CD4-positive, alpha-beta T cell treated with Interleukin-10 for 1 hour (primary cell): ENCODE measurements at places on chromosomes 3 and 15.

DNA sequence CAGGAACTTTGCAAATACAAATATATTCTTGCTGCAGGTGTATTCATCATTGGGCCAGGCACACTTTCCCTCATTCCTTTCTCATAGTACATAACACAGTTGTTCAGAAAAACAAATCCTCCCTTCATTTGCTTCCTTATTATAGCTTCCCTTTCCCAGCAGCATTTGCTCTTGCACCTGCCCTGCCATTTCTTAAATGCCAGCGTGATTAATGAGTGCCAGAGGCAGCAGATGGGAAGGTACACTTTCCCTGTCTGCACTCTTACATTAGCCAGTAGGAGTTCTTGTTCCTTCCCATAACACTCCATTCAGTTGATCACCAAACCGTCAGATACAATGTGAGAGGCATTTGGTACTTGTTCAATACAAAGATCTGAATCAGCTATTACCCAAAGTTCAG lies 128.5 kb upstream of the GAP43 start:
- DNase-seq: no peak

GRCh38 chr15:41006479-41006878 lies 53.2 kb downstream of the CHAC1 start:
- DNase-seq: no peak

GRCh38 chr3:149101154-149101553 lies 14.8 kb upstream of the HLTF start:
- no peak for DNase-seq

DNA sequence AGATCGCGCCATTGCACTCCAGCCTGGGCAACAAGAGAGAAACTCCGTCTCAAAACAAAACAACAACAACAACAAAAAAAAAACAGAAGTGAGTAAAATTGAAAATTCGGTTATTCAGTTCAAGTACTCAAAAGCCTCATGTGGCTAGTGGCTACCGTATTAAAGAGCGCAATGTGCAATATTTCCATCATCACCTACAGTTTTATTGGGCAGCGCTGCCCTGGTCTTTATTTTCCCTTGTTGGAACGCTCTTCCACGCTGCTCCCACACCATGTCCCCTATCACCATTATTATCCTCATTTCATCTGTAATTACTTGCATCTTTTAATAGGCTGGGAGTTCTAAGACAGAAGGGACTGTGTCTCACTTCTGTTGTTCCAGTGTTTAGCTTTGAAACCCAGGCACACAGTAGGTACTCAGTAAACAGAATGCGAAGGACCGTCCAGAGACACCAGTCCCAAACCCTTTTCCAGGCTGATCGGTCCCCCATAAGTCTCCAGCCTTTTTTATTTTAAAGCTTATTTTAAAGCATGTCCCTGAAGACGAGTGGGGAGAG lies 423 bp upstream of the HACD3 start:
- DNase-seq: no peak

DNA sequence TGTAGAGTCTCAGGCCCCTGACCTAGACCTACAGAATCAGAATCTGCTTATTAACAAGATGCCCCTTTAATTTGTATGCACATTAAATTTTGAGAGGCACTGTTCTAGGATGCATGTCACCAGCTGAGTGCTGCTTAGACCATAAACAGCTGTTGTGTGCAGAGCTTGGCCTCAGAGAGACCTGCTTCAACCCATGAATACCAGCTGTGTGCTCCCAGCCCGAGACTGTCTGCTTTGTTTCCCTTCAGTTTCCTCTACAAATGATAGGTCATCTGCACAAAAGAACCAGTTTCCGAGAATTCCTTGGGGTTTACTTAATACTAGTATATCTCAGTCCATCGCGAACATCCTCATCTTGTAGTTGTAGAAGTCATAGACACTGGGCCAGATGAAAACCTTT lies 158.5 kb upstream of the PFN2 start:
- DNase-seq: no peak

GRCh38 chr3:189900578-189900977 lies 220.1 kb downstream of the P3H2 start:
- no peak for DNase-seq

- no peak for DNase-seq
Measured at GRCh38 chr3:40043444-40043755, 234.0 kb downstream of the MYRIP start.

DNA sequence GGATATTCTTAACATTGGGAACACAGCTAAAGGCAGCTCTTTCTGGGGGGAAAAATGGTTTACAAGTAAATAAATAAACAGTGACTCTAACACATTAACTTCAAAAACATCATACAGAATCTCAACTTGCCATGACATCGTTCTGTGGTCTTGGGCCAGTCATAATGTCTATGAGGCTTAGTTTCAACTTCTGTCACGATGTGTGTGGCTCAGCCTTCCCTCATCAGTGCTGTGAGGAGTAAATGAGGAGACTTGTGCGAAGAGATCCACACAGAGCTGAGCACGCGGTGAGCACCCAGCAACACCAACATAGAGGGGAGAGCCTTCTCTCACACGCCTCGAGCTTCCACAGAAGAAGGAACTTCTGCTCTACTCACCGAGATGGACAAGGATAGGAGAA lies 49.0 kb downstream of the DZIP1L start:
- DNase-seq: no peak

DNA sequence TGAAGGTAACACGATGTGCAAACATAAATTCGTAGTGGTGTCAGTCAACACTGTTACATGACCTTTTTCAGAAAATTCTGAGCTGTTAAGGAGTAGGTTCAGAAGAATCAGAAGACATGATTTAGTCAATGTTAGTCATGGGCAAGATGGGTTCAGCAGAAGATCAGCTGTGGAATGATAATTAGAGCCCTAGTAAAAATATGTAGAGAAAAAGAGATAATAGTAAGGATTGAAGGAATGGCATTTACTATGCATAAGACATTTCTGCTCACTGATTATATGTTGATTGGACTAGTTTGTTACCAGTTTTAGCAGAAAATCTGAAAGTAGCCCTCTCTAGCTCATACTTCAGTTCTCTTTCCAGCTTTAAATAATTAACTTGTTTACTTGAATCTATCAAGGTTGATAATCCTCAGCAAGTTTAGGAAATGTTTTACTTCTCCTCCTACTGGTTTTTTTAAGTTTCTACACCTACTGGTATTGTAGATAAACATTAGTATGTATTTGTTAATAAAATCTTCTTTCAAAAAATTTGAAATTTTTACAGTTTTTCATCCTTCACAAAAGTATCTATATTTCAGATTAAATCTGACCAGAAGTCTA lies 98.6 kb downstream of the ALCAM start:
- no peak for DNase-seq

- DNase-seq: no peak
Measured at GRCh38 chr15:74716651-74717050, 8.7 kb downstream of the CYP1A1 start.

GRCh38 chr3:105255350-105255749 lies 111.4 kb upstream of the ALCAM start:
- DNase-seq: no peak

DNA sequence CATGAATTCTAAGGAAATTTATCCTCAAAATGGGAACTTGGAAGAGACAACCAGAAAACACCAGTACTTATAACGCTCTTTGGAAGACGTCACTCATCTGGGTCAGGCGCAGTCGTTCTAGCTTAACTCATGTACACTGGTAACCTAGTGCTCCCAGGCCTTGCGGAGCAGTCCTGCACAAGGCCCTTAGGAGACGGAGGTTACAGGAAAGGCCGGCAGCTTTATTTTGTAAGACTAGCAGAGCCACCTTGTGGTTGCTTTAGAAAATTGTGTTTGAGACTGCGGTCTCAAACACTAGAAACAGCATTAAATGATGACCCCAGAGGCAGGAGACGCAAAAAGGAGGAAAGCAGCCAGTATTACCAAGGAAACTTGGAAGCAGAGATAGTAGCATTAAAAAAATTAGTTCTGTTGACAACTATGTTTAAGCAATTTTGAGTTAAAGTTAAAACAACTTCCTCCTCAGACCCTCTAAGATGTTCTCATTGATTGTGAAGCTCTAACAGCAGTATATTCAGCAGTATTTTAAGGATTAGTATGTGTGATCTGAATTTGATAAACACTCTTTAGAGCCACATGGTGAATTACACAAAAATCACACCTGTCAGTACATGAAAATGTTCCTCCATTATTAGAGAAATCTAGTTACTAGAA lies 141.9 kb upstream of the C2CD4B start:
- DNase-seq: peak; percentile 9

GRCh38 chr15:48602358-48603122 lies 43.0 kb downstream of the FBN1 start:
- DNase-seq: no peak

DNA sequence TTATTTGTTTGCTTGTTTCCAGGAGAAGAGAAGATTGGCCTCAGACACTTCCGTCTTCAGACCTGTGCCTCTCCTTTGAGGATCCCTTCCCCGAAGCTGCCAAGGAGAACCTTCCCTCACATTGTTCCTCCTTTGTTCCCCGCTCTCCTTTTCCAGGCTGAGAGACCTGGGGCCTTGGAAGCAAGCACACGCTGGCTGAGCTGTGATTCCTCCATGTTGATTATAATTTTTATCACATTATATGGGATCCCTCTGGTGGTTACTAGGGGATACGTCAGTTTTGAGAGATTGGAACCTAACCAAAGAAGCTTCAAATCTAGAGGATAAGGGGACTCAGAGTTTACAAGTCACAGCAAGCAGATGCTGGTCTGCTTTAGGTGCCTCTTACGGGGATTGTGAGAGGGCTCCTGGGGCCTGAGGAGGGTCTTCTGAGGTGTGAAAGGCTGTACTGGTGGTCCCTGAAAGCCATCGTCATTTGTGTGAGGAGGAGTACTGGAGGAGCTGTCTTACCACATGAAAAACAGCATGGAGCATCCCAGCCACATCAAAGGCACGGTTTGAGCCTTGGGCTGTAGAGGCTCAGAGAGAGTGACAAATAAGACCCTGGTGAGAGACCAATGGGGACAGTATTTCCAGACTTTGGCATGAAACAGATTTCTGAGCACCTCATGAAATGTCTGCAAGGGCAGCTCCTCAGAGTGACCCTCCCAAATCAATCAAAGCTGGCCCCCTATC lies 760.1 kb upstream of the CFAP20DC start:
- peak; percentile 8 for DNase-seq

GRCh38 chr15:66101715-66102395 lies 151.7 kb downstream of the MEGF11 start:
- DNase-seq: no peak

DNA sequence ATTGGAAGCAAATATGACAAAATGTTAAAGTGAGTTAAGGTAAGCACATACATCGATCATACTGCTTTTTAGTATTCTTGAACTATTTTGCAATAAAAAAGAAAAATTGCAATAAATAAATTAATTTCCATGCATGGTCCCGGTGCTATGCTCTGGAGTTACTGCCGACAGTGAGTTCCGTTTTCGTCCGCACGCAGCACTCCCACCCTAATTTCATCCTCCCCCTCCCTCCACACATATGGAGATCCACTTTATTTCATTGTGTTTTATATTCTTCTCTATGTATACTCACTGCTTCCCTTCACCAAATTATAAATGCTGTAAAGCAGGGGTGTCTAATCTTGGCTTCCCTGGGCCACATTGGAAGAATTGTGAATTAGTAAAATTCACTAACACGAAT lies 247.3 kb downstream of the THSD4 start:
- no peak for DNase-seq

- DNase-seq: no peak
Measured at GRCh38 chr3:11690863-11691766, 47.4 kb upstream of the VGLL4 start.

GRCh38 chr15:68694111-68694510 lies 115.3 kb downstream of the CORO2B start:
- no peak for DNase-seq

GRCh38 chr3:126129398-126129891 lies 45.5 kb upstream of the SLC41A3 start:
- DNase-seq: no peak

- no peak for DNase-seq
Measured at GRCh38 chr3:25801786-25802185, 11.9 kb downstream of the OXSM start.

- no peak for DNase-seq
Measured at GRCh38 chr15:49895347-49896223, 223.4 kb downstream of the ATP8B4 start.

GRCh38 chr15:101810876-101811275 lies 1.1 kb upstream of the OR4F15 start:
- DNase-seq: no peak

DNA sequence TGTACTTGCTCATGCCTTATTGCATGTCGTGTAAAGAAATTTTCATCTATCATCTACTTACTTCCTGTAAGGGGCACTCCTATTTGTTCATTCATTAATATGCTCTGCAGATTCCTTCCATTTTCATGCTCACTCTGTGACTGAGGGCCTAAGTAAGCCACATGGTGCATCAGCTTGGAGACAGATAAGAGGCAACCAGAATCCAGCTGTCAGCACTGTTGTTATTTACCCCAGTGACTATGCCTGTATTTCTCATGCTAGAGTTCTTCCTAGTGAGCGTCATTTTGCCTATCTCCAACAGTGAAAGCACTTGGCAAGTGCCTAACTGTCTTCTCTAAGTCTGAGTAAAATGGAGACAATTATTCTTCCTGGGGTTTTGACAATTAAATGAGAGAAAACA lies 124.8 kb upstream of the ABI3BP start:
- DNase-seq: no peak

DNA sequence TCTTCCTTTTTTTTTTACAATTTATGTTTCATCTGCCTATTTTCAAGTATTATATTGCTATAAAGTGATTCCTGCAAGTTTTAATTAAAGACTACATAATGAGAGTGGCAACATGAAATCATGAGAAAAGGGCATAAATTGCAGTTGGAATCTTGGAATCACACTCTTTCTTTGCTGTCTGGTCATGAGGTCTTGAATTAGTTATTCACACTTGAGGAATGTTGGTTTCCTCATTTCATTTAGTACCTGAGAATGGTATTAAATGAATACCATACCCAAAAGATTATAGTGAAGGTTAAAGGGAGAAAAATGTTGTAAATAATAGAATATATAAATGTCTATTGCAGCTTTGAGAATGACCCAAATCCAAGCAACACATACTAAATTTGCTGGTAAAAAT lies 25.8 kb upstream of the CNTN3 start:
- no peak for DNase-seq

GRCh38 chr3:188197388-188197847 lies 43.5 kb downstream of the LPP start:
- no peak for DNase-seq

GRCh38 chr3:77479021-77479420 lies 439.1 kb downstream of the ROBO2 start:
- DNase-seq: no peak

DNA sequence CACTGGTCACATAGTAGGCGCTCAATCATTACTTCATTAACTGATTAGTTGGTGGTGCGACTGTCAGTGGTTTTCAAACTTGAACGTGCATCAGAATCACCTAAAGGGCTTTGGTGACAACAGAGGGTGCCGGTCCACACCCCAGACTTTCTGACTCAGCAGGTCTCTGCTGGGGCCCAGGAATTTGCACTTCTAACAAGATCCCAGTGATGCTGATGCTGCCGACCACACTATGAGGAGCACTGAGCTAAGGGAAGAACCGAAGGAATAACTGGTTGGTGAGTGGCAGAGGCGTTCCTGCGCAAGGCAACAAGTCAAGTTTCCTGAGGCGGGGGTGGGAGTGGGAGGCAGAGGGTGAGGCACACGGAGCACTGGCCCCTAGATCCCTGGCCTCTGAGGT lies 18.8 kb downstream of the HAPLN3 start:
- no peak for DNase-seq

GRCh38 chr15:61032600-61033286 lies 196.4 kb downstream of the RORA start:
- DNase-seq: no peak

GRCh38 chr15:48671103-48672022 lies 25.9 kb upstream of the FBN1 start:
- no peak for DNase-seq
